ENCODE measurements at places on chromosomes 13 and 19. TPM values are rescaled to one million over a fixed set of nuclear protein-coding genes. Genes with fewer than 3 reads are reported as not detected.

Gene PSG3
- total RNA-seq: not detected

Gene LILRB1
- not detected for total RNA-seq

GRCh38 chr19:39752390-39752789 is 14.6 kb upstream of the CLC start:
- no peak for DNase-seq

- no peak for DNase-seq
Observed at GRCh38 chr13:77345150-77345780, 18.4 kb upstream of the MYCBP2 start.

- DNase-seq: no peak
Observed at GRCh38 chr13:28410096-28410495, 84.8 kb downstream of the FLT1 start.

- DNase-seq: no peak
Observed at GRCh38 chr19:49773663-49774350, 7.0 kb downstream of the AP2A1 start.

GRCh38 chr13:110575322-110576069 is 14.0 kb upstream of the RAB20 start:
- DNase-seq: no peak

Data from WTC11 (cell line).